ENCODE measurements at places on chromosomes 16 and 17.

GRCh38 chr17:60916043-60916442, 238.4 kb downstream of the BCAS3 start:
- H3K27me3 ChIP-seq, result no peaks in the 10 kb centered on the region
- DNase-seq, result no peak
- H3K36me3 ChIP-seq, result peaks cover 6% of the 10 kb centered on the region
- no peak overlapping the region for H3K27ac ChIP-seq
- H3K4me1 ChIP-seq, result no peaks in the 10 kb centered on the region

GRCh38 chr16:1667916-1668315, 10.2 kb upstream of the JPT2 start:
- H3K36me3 ChIP-seq, result peaks cover 99% of the 10 kb centered on the region
- H3K27ac ChIP-seq, result no peak overlapping the region
- no peak for DNase-seq

GRCh38 chr17:43782913-43783680, 2.9 kb downstream of the CFAP97D1 start:
- H3K27ac ChIP-seq, result no peak overlapping the region
- peaks cover 18% of the 10 kb centered on the region for H3K4me1 ChIP-seq
- no peaks in the 10 kb centered on the region for H3K36me3 ChIP-seq

DNA sequence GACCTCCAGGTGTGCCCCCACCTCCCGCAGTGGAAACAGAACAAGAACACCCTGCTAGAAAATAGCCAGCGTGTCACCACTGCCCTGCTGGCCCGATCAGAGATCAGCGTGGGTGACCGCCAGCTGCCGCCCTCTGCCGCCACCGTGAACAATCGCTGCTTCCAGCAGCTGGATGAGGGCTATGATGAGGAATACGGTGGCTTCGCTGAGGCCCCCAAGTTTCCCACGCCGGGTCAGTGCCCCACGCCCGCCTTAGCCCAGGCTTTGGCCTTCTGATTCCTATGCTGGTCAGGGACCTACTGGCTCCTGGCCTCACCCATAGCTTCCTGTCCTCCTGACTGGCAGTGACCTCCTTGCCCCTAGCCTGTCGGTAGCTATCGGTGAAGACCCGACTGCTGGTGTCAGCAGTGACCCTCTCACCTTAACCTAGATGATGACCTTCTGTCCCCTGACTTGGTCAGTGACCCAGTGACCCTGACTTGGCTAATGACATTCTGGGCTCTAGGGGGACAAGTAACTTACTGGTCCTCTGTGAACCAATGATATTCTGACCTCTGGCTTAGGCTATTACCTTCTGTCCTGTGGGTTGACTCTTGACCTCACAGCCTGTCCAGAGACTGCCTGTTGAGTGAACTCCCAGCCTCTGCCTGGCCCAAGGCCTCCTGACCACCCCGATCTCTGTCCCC, 2.4 kb downstream of the SPATA20 start:
- H3K27ac ChIP-seq, result no peak overlapping the region
- no peak for DNase-seq
- H3K4me1 ChIP-seq, result peaks cover 26% of the 10 kb centered on the region
- no peak overlapping the region for H3K4me3 ChIP-seq

GRCh38 chr16:9820476-9821246, 361.6 kb downstream of the GRIN2A start:
- no peak overlapping the region for H3K27ac ChIP-seq
- H3K4me3 ChIP-seq, result no peak overlapping the region
- H3K36me3 ChIP-seq, result no peaks in the 10 kb centered on the region
- no peak for DNase-seq
- no peaks in the 10 kb centered on the region for H3K4me1 ChIP-seq

- DNase-seq, result no peak
- no peak overlapping the region for H3K27ac ChIP-seq
- peaks cover 33% of the 10 kb centered on the region for H3K4me1 ChIP-seq
Observed at GRCh38 chr16:29308644-29309546, 97.6 kb downstream of the NPIPB11 start.

DNA sequence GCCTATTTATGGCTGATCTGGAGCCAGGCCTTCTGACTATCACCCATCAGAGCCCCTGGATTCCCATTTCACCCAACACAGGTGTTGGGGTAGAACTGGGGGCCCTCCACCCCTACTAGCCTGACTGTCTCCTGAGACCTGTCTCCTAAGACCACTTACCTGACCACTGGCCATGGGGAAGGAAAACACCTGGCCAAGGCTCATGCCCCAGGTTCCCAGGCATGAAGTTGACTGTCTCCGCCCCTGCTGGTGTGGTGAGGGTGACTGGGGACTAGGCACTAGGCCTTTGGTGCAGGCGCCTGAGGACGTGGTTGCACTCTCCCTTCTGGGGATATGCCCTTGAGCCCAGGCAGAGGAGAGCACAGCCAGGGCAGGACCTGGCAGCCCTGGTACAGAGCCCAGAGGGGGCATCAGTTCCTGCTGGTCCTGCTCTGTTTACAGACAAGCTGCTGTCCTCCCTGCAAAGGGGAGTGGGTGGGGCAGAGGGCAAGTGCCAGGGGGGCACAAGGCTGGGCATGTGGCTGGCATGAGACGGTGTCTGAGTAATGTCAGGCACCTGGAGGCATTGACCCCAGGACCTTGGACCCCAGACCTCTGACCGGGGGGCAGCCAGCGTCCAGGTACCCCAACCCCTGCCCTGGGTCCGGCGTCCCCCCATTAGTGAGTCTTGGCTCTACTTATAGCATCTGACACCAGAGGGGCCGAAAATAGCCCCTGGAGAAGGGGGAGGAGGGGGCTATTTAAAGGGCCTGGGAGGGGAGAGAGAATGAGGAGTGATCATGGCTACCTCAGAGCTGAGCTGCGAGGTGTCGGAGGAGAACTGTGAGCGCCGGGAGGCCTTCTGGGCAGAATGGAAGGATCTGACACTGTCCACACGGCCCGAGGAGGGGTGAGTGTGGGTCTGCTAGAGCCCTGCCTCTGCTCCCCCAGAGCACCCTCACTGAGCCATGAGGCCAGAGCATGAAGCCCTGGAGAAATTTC, at the start of gene TCAP:
TCAP (plus strand) TSS at position 769 of the 981 bp plus-strand sequence; CDS start at position 780, 11 bp downstream.
- H3K4me3 ChIP-seq, result peak within 1 kb of the TSS; percentile 76
- H3K27ac ChIP-seq, result peak within 1 kb of the TSS; percentile 97
- H3K36me3 ChIP-seq, result peaks cover 3% of the 10 kb centered on the region
- peaks cover 35% of the 10 kb centered on the region for H3K27me3 ChIP-seq
- peak; percentile 69 for DNase-seq

- no peaks in the 10 kb centered on the region for H3K27me3 ChIP-seq
- no peak overlapping the region for H3K4me3 ChIP-seq
- H3K4me1 ChIP-seq, result peaks cover 21% of the 10 kb centered on the region
- no peaks in the 10 kb centered on the region for H3K36me3 ChIP-seq
- DNase-seq, result no peak
Observed at GRCh38 chr16:31513126-31513525, 4.9 kb upstream of the RUSF1 start.

GRCh38 chr17:69978056-69978646, 96.9 kb upstream of the KCNJ16 start:
- H3K27ac ChIP-seq, result no peak overlapping the region
- H3K4me3 ChIP-seq, result no peak overlapping the region
- no peaks in the 10 kb centered on the region for H3K27me3 ChIP-seq
- DNase-seq, result no peak

- H3K4me3 ChIP-seq, result no peak overlapping the region
- H3K27ac ChIP-seq, result no peak overlapping the region
- peak; percentile 75 for DNase-seq
Observed at GRCh38 chr17:18217412-18218015, 7.9 kb upstream of the LLGL1 start.

- H3K4me1 ChIP-seq, result peaks cover 10% of the 10 kb centered on the region
- H3K36me3 ChIP-seq, result no peaks in the 10 kb centered on the region
- no peak overlapping the region for H3K27ac ChIP-seq
- no peaks in the 10 kb centered on the region for H3K27me3 ChIP-seq
- no peak for DNase-seq
Observed at GRCh38 chr17:5047446-5047845, 12.2 kb upstream of the SLC52A1 start.

DNA sequence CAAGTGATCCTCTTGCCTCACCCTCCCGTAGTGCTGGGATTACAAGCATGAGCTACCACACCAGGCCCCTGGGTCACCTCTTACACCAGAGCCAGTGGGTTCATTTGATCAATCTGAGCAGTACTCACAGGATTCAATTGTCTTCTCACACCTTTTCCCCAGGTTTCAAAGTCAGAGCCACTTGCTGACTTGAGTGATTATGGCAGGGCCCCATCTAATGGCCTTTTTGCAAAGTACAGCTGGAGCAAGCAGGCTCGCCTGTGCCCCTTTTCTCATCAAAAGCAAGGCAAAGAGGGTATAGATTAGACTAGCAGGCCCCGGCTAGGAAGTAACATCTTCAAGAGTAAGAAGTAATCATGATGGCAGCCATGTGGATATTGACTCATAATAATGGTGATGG, 114.8 kb upstream of the NOL11 start:
- peaks cover 56% of the 10 kb centered on the region for H3K4me1 ChIP-seq
- no peak for DNase-seq
- no peak overlapping the region for H3K27ac ChIP-seq
- H3K4me3 ChIP-seq, result no peak overlapping the region
- H3K27me3 ChIP-seq, result no peaks in the 10 kb centered on the region
- no peaks in the 10 kb centered on the region for H3K36me3 ChIP-seq

DNA sequence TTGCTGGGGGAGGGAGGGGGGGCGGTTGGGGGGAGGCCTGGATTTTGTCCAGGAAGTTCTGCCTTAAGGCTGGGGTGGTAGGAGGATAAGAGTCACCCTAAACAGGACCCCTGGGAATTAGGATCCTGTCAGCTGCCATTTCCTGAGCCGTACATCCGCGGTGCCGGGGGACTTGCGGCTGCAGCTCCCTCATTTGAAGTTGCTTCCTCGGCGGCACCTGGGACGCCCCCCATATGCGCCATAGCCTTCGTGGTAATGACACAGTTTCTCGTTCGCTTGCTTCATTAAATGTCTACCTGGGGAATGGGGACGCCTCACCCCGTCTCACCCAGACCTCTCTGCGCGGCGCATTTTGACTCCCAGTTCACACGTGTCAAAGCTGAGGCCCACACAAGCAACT, 55.1 kb upstream of the PABPN1L start:
- H3K27me3 ChIP-seq, result peaks cover 41% of the 10 kb centered on the region
- peak overlapping the region; percentile 90 for H3K27ac ChIP-seq
- H3K36me3 ChIP-seq, result no peaks in the 10 kb centered on the region
- peaks cover 85% of the 10 kb centered on the region for H3K4me1 ChIP-seq
- H3K4me3 ChIP-seq, result peak overlapping the region; percentile 53
- DNase-seq, result no peak

GRCh38 chr17:76956846-76957540, 88.8 kb downstream of the MGAT5B start:
- H3K4me3 ChIP-seq, result no peak overlapping the region
- no peak overlapping the region for H3K27ac ChIP-seq
- DNase-seq, result no peak

DNA sequence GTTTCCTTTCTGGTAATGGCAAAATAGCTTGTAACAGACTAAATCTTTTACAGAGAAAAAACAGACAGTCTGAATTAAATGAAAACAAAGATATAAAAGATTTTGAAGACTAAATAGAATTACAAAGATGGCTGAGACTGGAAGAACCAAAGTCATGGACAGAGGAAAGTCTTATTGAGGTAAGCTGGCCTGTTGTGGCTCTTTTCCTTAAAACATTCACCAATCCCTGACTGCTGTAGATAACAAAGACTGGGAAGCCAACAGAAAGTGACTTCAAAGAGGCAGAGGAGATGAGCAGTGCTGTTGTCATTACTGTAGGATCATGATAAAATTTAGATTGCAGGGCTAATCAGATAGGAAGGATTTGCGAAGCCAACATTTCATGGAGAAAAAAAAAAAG, 517.0 kb downstream of the KIF2B start:
- no peak for DNase-seq
- H3K27ac ChIP-seq, result no peak overlapping the region
- no peak overlapping the region for H3K4me3 ChIP-seq
- H3K4me1 ChIP-seq, result no peaks in the 10 kb centered on the region

- DNase-seq, result peak; percentile 47
- no peak overlapping the region for H3K4me3 ChIP-seq
- H3K4me1 ChIP-seq, result peaks cover 85% of the 10 kb centered on the region
- no peaks in the 10 kb centered on the region for H3K27me3 ChIP-seq
- no peaks in the 10 kb centered on the region for H3K36me3 ChIP-seq
Observed at GRCh38 chr17:58534901-58535421, 20.5 kb upstream of the MTMR4 start.

DNA sequence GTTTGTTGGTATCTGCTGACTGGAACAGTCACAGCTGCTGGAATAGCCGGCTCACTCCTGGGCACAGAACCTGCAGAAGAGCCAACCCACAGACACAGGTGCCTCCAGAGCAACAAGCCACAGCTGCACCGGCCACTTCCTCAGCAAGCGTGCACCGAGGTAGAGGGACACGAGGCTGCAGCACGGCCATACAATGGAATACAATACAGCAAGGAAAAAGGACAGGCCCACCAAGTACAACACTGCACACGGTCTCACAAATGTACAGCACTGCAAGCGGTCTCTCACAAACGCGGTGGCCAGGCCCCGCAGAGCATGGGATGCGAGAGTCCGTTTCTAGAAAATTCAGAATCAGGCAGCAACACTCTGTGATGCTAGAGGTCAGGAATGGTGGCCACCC, 47.4 kb upstream of the PABPN1L start:
- peaks cover 26% of the 10 kb centered on the region for H3K27me3 ChIP-seq
- DNase-seq, result no peak

DNA sequence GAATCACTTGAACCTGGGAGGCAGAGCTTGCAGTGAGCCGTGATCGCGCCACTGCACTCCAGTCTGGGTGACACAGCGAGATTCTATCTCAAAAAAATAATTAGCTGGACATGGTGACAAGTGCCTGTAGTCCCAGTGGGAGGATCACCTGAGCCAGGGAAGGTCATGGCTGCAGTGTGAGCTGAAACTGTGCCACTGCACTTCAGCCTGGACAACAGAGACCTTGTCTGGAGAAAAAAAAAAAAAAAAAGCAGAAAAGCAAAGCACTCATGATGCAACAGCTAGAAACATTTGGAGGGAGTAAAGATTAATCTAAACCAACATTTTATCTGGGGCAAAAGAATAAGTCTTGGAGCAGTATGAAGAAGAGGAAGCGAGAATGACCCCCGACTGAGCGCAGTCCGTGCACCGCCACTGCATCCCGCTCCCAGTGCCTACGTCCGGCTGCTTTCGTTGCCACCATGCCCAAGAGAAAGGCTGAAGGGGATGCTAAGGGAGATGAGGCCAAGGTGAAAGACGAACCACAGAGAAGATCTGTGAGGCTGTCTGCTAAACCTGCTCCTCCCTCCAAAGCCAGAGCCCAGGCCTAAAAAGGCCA, 8.2 kb downstream of the PRPSAP1 start:
- no peak for DNase-seq
- H3K36me3 ChIP-seq, result peaks cover 75% of the 10 kb centered on the region
- no peaks in the 10 kb centered on the region for H3K27me3 ChIP-seq
- no peak overlapping the region for H3K27ac ChIP-seq
